ENCODE measurements at places on chromosomes 11 and 22.

DNA sequence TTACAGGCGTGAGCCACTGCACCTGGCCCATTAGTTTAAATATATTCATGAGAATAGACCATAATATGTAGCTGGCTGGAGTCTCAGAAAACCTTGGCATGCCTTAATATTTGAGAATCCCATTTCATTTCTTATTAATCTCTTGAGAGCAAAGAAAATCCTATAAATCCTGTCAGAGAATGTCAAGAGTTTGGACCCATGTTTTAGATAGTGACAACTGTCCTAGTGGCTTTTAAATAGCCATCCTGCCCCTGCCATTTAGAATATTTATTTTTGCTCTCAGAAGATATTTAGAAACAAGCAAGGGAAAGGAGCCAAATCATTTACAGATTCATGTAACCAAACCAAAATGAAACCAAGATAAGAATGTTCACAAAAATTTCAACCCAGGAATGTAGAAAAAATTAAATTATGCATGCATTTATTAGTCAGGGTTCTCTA lies 107.2 kb downstream of the SWAP70 start:
- DNase-seq = no peak

DNA sequence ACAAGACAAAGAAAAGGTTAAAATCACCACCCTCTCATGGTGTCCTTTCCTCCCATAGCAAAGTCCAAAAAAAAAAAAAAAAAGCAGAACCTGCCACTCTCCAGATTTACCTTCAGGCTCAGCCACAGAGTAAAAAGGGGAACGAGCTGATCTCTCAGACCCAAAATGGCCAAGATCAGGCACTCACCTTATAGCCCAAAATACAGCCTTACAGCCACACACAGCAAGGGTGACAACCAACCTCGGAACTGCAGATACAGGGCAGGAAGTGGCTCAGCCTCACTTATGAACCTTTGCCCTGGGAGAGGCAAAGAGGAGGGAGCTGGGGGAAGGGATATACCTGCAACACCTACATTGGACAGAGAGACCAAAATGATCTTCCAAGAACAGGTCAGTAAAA lies 4.5 kb downstream of the FHIP1B start:
- no peak for DNase-seq

GRCh38 chr11:97990162-97990920 lies 1030.4 kb upstream of the CNTN5 start:
- no peak for DNase-seq

- DNase-seq = no peak
These were observed 75.2 kb upstream of the KIRREL3 start for GRCh38 chr11:127075758-127076157.

DNA sequence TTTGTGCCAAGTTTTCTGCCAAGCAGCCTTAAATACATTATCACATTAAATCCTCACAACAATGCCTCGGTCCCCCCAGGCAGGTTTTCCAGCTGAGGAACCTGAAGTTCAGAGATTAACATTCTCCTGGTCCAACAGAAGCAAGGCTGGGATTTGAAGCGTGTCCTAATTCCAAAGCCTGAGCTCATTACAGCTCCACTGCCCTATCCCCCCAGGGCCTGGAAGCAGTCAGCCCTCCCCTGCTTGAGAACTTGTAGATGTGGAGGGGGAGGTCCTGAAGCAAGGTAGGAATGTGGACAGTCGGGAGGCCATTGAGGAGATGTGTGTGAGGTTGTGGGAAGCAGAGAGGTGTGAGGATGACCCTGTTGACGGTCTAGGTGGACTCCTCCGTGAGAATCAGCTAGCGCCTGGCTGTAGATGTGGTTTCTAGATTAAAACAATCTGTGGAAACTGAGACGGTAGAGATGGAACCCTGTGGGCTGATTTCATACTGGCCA lies 8.1 kb downstream of the GRAMD1B start:
- no peak for DNase-seq

GRCh38 chr11:112878033-112878601 lies 83.1 kb upstream of the NCAM1 start:
- DNase-seq = no peak

DNA sequence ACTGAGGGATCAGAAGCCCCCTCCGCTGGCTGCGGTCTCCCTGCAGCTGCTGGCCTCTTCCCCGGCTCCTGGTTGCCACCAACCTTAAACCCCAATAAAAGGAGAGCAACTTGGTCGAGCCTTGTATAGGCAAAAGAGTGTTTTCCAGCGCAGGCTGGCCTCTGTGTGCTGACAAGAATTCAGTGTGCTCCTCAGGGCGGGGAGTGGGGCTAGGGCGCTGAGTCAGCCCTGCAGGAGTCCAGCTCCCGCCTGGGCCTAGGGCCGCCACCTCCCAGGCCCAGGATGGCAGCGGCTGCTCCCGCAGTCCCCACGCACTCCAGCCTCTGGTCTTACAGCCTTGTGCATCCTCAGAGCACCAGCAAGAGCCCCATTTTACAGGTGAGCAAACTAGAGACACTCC lies at the start of gene SHISAL1:
TSS of gene SHISAL1 (minus strand) at position 186 of the 400 bp plus-strand sequence. CDS start 12,006 bp downstream, outside the sequence.
- no peak for DNase-seq

DNA sequence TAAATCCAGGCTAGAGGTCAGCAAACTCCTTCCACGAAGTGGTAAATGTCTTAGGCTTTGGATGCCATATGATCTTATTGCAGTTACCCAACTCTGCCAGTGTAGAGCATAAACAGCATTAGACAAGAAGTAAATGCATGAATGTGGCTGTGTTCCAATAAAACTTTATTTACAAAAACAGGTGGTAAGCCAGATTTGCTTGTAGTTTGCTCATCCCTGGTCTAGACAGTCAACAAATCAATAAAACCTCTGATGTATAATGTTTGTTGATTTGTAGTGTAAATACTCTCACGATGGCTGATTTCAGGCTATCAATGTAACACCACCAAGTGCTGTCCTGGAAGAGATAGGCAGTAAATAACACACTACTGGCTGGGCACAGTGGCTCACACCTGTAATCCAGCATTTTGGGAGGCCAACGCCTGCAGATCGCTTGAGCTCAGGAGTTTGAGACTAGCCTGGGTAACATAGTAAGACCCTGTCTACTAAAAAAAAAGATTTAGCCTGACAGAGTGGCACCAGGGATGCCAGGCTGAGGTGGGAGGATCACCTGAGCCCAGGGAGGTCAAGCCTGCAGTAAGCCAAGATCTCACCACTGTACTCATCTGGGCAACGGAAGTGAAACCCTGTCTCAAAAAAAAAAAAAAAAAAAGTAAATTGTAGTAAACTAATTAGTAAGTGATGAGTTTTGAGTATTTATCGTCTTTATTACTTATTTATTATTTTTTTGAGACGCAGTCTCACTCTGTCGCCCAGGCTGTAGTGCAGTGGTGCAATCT lies 6.9 kb upstream of the CATSPER1 start:
- DNase-seq = no peak

GRCh38 chr22:42468841-42469240 lies 36.6 kb upstream of the NFAM1 start:
- no peak for DNase-seq

- no peak for DNase-seq
These were observed 5.6 kb downstream of the TUB start for GRCh38 chr11:8086571-8086970.

DNA sequence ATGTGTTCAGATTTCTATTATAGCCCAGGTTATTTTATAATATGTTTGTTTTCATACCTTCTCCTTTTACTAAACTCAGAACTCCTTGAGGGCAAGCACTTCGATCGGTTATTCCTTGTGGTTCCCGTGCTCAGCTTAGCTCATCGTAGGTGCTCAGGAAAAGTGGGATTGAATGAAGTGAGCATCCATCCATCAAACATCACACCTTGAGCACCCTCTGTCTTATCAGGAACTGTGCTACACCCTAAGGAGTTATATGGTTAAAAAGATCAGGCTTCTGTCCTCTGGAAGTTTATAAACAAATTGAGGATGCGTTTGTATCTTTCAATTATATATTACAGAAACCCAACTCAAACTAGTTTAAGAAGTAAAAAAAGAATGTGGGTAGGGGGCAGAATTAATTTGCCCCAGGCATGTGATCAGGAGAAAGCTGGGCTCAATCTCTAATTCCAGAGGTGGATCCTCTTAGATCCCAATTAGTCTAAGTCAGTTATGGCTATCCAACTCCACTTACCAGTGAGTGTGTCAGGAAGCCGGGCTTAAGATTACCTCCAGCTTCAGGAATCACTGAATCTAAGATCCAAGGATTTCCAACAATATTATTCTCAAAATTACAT lies 59.9 kb upstream of the RRAS2 start:
- DNase-seq = no peak

DNA sequence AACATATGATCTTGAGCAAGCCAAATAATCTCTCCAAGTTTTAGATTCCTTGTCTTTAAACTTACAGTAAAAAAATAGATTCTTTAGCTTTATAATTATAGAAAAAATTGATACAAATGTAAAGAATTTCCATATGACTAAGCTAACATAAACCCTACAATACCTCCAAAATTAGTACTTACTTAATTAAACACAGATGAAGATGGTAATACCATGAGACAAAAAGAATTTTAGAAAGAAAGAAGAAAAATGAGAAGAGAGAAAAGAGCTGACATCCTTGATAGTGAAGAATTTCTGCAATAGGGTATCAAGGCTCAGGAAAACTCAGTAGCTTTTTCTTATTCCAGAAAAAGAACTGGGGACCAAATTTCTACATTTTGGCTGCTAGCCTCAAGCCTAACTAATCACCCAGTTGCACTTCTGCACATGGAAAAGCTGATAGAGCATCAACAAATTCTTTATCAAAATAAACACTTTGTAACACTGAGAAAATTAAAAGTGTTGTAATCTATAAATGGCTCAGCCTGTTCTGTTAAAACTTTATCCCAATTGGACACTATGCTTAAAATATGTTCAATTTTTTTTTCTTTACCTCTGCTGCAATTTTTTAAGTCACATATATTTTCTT lies 24.7 kb upstream of the SOX6 start:
- no peak for DNase-seq

- no peak for DNase-seq
These were observed 38.1 kb upstream of the WNT11 start for GRCh38 chr11:76244316-76244851.

DNA sequence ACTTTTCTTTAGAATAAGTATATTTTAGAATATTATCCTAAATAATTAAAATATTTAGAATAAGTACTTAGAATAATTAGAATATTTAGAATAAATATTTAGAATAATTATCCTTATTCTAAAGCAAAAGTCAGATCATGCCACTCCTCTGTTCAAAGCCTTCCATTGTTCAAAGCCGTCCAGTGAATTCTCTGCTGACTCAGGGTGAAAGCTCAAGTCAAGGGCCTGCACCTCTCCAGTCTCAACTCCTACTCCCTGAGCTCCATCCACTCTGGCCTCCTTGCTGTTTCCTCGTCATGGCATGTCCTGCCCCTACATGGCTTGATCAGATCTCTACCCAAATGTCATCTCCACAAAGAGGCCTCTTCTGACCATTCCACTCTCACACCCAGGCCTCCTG lies 30.0 kb downstream of the PLEKHA7 start:
- no peak for DNase-seq
